ENCODE measurements at places on chromosomes 6 and 20.
A peak's percentile ranks its signal among the peaks of the same experiment; 100 is the strongest.

DNA sequence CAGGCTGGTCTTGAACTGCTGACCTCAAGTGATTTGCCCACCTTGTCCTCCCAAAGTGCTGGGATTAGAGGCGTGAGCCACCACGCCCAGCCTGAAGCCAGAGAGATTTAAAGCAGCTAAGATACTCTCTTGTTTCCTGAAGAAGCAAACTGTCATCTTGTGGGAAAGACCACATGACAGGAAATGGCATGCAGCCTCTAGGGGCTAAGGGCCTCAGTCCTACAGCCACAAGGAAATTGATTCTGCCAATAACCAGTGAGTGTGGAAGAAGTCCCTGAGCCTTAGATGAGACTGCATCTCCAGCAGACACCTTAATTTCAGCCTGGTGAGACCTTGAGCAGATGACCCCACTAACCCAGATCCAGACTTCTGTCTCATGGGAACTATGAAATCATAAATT is 40.9 kb downstream of the KIZ start:
- no peak for DNase-seq

- DNase-seq = no peak
Observed at GRCh38 chr6:11384531-11385309, 152.3 kb upstream of the NEDD9 start.

DNA sequence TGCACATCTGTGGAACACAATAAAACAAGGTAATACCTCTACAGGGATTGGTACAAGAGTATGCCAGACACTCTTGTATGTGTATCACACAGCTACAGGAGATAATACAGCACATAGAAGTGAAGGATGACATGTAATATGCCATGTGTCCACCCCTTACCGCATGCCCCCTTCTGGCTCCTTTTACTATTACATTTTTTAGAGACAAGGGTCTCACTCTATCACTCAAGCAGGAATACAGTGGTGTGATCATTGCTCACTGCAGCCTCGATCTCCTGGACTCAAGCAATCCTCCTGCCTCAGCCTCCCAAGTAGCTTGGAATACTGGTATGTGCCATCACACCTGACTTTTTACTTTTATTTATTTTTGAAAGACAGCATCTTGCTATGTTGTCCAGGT is 4.2 kb upstream of the NCR3 start:
- no peak for DNase-seq

GRCh38 chr6:42417641-42418112 is 34.0 kb downstream of the TRERF1 start:
- no peak for DNase-seq

- DNase-seq = peak; percentile 76
Observed at GRCh38 chr6:99821164-99821563, 172.9 kb downstream of the MCHR2 start.

GRCh38 chr6:75419416-75419815 is 74.2 kb downstream of the FILIP1 start:
- DNase-seq = no peak

DNA sequence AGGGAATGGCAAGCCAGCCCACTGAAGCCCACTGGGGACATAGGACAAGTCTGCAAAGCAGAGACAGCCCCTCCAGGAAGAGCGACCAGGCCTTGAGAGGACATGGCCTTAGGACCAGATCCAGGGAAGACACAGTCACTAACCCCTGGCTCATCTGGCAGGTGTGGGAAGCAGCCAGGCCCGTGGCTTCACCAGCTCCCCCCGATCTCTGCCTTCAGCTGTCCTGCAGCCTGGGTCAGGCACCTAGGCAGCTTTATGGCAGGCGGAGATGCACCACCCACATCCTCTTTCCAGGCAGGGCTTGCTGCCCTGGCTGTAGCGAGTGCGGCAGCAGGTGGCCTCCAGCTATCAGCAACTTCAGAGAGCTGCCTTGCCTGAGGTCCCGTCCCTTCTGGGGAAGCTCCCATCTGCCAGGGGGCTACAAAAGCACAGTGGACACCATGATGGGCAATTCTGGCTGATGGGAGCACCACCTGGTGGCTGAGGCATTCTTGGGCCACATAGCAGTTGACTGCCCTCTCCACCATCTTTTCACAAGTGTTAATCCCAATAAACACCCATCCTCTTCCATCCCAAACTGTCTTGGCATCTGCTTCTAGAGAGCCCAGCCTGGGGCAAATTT is 85.8 kb downstream of the DZANK1 start:
- DNase-seq = no peak

DNA sequence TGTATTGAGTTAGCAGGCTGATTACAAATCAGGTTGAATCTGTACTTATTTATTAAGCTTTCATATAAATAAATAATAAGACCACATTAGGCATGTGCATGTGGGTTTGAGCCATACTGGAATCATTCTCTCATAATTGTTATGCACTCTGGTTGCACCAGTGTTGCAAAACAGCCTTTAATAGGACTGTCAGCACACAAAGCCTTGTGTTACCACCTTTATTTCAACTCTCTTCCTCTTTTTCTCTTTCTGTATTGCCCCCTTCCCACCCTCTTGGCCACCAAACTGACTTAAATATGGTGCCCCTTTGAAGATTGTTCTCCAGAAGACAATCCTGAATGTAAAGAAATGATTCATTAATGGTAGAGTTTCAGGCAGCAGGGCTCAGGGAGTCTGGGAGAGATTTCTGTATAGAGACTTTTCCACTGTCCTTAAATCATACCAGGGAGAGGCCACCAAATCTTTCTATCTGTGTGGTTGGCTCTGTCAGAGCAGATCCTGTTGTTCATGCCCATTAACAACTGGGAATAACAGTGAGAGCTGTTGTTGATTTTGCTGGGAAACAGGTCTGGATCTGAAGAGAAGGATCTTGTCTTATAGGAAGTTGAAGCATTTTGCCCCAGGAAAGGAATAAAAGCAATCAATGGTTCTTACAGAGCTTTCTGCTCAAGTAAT is 131.6 kb upstream of the SOX4 start:
- no peak for DNase-seq

DNA sequence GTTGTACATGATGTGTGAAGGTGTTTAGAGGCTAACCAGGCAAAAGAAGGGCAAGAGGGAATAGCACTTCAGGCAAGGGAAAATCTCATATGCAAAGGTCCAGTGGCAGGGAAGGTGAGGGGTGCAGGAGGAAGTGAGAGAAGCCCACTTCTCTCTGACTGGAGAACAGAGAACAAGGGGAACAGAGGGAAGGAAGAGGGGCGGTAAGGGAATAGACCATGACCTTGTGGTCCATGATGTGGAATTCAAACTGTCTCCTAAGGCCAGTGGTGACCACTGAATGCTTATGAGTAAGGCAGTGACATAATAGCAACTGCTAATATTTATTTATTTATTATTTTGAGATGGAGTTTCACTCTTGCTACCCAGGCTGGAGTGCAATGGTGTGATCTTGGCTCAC is 20.6 kb upstream of the SLC9A8 start:
- DNase-seq = no peak

- no peak for DNase-seq
Observed at GRCh38 chr6:140979642-140980091, 1153.1 kb upstream of the GJE1 start.

DNA sequence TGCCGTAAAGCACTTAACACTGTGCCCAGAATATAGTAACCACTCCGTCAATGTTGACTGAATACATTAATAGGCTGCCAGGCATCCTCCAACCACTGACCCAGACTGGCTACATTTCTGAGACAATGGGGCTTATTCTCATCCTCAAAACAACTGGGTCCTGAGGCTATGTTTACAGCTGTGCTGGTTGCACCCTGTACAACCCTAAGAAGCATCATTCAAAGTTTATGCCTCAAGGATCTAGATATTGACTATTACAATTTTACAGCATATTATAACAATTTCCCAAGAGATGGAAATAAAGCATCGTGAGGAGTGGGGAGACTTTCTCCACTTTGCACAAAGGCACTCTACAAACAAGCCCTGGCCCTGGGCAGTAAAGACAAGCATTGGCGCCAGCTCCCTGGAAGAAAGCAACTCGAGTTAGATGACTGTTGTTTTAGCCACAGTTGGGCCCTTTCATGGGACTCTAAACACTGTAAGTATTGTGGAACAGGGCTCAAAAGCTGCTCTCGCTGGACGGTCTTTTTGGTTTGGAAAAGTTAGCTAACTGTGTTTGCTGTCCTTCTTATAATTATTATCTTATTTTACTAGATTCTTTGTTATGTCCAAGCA is 30.2 kb downstream of the MYLIP start:
- no peak for DNase-seq

GRCh38 chr6:28408076-28408802 is 8.7 kb upstream of the ZSCAN12 start:
- DNase-seq = no peak

DNA sequence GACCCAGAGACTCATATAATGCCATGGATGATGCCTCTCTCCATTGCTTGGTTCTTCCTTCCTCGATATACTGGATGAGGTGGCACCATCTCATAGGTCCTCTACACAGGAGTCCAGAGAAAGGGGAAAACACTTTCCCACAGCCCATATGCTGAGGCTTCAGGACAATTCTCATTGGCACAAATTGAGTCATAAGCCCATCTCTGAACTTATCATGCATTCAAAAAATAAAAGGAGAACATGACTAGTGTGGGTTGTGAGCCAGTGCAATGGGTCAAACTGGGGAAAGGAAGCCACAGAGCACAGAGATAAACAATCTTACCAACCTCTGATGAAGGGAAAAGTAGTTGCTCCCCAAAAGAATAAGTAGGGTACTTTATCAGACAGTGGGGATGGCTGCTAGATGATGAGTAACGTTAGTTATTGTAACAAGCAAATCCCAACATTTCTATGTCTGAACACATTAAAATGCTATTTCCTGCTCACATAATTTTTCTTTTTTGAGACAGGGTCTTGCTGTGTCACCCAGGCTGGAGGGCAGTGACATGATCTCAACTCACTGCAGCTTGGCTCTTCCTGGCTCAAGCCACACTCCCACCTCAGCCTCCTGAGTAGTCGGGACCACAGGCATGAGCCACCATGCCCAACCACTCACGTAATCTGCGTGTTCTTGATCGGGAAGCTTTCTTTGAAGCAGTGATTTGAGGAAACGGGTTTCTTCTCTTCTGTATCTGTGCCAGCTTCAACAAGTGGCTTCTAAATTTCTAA is 27.0 kb downstream of the SOD2 start:
- DNase-seq = no peak

DNA sequence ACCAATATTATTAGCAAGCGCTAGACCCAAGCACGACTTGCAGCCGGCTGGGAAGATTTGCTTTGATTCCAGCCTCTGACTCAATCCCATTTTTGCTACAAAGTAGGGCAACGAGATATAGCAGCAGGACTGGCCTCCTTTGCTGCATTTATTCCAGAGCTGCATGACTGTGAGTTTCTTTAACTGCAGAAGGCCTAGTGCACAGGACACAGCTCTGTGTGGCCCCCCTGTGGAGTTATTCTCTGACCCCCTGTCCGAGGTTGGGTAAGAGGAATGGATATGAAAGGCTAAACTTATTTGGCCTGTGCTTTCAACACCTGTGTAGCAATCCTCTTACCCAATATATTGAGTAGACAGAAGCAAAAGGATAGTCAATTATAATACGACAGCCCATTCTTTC is 133.3 kb upstream of the SPTLC3 start:
- DNase-seq = no peak

DNA sequence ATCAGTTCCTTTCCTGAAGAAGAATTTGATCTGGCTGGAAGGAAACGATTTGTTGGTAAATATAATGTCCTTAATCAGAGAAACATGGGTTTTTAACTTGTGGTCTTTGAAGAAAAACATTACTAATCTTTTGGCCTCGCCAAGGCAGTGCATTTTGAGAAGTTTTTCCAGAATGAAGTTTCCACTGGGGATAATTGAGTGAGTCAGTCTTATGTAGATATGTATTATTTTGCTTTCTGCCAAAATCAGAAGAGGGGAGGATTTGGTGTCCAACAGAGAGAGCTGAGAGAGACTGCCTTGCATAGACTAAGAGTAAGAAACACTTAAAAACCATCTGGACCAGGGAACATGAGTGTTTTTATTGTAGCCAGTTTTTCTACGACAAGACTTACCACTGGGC is 79.9 kb downstream of the FNDC1 start:
- DNase-seq = no peak

GRCh38 chr6:38493931-38494547 is 145.7 kb downstream of the BTBD9 start:
- DNase-seq = peak; percentile 85

GRCh38 chr6:112044196-112044595 is 9.7 kb upstream of the CCN6 start:
- no peak for DNase-seq

DNA sequence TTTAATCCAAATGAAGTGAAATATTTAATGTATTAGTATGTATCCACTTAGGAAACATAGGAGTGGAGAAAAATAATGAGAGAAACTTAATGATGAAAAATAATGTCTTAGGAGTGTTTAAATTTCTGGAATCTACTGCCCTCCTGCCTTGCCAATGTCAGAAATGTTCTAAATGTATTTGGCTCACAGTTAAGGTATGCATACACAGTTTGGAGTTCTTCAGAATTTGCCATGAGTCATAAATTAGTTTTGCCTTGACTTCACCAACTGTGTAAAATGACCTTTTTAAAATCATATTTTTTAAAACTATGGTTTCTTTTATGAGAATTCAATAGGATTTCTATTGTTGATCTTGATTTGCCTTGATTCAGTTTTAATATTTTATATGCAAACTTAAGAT is 191.7 kb upstream of the HSF2 start:
- DNase-seq = no peak

GRCh38 chr20:45578231-45578630 is 853 bp downstream of the WFDC8 start:
- no peak for DNase-seq

DNA sequence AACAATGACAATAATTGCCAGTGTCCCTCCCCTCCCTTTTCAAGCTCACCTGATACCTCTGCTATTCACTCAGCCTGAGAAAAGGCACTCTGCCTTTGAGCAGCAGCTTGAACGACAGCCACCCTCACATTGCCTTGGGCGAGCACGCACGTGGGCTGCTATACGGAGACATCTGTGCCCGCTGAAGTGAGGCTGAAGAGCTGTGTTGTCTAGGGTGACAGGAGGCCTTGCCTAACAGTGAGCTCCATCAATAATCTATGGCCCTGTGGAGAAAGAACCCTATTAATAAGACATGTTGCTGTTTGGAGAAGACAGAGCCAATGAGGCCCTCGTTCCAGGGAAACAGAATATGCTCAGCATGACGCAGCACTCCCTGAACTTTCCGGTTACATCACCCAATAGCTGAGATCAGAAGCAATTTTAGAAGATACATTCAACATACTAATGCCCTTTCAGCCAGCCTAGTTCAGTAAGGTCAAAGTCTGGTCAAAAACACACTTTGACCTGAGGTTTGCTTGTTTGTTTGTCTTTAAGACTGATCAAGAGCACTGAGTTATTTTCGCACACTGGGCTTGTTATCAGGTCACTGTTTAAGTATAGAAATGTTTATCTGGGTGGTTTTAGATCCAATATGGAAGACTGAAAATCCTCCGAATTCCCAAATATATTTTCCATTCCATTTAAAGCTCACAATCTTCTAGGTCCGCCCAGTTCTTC is 30.6 kb downstream of the RBM24 start:
- DNase-seq = no peak

DNA sequence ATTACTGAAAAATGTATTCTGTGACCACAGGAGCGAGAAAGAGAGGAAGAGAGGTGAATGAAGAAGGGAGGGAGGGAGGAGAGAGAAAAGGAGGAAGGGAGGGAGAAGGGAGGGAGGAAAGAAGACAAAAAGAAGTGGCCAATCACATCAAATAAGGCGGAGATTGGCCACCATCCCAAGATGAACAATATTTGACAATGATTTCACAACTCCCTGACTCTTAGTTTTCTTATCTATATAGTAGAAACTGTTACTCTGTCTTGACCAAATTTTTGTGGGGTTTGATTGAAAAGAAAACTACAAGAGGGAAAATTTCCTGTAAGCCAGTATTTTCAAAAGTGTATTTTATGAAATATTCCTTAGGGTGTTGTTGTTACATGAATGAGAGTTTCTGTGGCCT is 52.6 kb downstream of the FOXA2 start:
- no peak for DNase-seq

Data from colonic mucosa (tissue), 4 donors.